ENCODE measurements at places on chromosomes 11 and 22.

- DNase-seq = no peak
Observed at GRCh38 chr11:68169442-68169841, 43.7 kb downstream of the KMT5B start.

DNA sequence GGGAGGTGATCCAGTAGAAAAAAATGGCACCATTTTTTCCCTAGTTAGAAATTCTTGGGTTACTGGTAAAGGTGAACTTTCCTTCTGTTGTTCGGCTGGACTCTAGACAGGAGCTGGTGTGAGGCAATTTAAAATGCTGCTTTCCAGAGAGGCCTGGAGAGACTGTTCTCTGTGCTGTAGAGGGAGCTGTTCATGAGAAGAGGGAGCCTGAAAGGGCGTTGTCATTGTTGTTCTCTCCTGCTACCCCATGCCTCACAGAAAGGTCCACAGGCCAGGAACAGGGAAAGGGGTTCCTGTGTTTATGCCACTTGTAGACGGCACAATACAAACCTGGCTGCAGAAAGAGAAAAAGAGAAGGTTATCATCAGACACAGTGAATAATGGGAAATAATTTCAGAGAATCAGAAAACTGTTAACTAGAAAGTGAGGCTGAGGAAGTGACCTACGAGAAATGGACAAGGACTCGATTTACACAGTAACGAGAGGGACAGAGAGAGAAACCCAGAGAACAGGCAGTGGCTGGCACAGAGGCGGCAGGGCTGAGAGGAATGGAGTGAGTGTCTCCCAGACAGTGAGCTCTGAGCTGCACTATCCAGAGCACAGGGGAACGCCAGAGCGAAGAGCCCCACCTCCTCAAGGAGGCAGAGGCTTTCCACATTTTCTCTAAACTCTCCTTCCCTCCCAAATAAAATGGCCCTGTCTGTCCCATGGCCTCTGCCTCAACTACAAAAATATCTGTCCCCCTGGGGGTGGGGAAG is 109.2 kb downstream of the RRM1 start:
- no peak for DNase-seq

DNA sequence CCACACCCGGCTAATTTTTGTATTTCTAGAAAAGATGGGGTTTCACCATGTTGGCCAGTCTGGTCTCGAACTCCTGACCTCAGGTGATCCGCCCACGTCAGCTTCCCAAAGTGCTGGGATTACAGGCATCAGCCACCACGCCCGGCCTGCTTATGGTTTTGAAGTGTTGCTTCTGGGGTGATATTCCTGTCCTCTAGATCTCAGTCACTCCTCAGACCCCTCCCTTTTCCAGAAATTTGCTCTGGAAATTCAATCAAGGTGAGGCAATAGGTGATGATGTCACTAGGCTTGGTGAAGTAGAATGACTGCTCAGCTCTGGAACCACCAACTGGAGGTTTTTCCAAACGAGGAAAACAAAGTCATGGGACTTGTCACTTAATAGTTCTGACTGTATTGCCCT is 36.6 kb upstream of the CREB3L1 start:
- DNase-seq = no peak

GRCh38 chr11:23021287-23021863 is 161.1 kb upstream of the CCDC179 start:
- DNase-seq = no peak

DNA sequence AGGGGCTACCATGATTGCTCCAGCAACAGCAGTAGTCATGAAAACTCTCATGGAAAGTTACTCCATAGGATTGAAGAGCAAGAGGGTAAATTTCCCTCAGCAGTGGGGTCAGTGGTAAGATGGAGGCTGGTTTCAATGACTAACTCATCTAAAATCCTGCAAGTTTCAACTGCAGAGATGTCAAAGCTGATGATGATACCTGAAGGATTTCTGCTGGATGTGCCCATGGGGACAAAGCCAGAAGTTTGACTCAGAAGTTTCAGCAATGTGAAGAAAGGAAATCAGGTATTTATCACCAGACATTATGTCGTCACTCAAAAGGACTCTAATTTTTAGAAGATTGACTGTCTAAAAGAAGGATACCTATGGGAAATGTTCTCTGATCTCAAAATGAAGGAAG is 29.1 kb downstream of the RAB38 start:
- DNase-seq = no peak

GRCh38 chr22:48612077-48612995 is 1215.3 kb downstream of the BRD1 start:
- DNase-seq = no peak
